Upper lobe of right lung (tissue), 1 donor: ENCODE measurements at places on chromosomes 3 and 15. TPM values are rescaled to one million over a fixed set of nuclear protein-coding genes. Genes with fewer than 3 reads are reported as not detected.
A peak's percentile ranks its signal among the peaks of the same experiment; 100 is the strongest.

DNA sequence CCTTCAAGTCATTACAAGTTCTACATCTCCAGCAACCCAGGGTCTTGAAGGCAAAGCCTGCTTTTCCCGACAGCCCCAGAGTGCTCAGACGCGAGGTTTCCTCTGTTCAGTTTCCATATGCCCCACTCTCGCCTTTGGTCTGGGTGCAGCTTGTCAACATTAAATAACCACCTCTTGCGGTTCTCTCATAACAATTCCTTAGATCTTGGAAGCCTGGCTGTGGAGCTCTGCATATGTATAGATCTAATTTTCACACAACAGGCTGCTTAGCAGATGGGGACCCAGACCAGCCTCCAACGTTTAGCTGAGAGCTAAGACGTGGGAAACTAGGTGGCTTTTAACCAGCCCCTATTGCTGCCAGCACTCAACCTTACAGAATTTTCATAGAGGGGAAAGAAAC is 295.5 kb downstream of the RPLP1 start:
- DNase-seq, result no peak

- no peak for DNase-seq
These were observed 774 bp upstream of the TMCO5A start for GRCh38 chr15:37933666-37934065.

DNA sequence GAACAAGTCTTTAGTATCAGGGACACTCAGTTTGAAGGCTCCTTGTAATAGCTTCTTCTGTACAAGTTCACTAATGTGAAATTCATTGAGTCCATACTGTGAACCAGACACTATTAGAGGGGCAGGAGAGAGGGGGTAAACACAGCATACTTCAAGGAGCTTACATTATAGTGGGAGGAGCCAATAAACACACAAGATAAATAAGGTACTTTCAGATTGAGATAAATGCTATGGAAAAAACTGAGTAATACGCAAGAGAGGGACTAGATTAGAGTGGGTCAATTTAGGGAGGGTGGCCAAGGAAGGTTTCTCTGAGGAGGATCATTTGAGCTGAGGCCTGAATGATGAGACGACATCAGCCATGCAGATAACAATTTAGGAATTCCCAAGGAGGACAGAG is 3.1 kb upstream of the AKAP13 start:
- DNase-seq, result no peak

DNA sequence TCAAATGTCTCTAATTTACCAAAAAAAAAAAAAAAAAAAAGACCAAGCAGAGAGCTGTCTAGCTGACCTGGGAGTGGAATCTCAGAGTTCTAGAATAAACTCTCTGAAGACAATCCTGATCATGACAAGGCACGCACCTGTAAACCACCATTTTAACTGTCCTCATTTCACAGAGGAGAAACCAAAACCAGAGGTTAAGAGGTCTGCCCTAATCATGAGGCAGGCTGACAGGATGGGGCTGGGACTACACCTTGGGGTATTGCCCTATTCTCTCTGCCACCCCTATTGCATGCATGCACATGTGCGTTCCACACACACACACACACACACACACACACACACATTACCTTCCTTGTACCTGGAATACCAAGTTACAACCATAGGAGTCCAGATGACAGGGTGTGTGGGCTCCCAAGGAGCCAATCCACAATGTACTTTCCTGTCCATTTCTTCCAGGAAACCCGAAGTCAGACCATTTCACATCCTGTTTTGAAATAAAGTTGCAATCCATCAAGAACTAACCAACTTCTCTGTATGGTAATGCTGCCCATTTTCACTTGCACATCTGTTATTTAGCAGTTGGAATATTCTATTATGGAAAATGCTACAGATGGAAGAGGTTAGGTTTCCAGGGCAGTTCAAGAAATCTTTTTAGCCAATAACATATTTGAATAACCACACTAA is 34.6 kb downstream of the HSPBAP1 start:
- DNase-seq, result no peak

The IL17RD gene
- total RNA-seq, result 1.1 TPM

DNA sequence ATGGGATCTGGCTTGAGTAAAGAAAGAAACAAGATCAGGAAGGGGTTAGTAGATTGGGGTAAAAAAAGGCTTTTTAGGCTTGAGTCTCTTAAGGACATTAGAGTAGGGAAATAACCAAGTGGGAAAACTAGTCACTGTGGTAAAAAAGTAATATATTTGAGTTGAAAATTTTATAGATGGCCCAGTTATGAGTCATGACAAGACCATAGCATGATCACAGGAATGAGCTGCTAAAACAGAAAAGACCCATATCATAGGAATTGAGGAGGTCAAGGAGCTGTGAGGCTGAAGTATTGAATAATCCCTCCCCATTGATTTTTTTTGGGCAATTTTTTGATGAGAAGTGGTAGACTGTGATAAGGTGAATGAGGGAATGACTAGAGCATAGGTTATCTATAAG is 69.2 kb upstream of the TBC1D5 start:
- DNase-seq, result no peak

GRCh38 chr3:81540787-81541186 is 220.7 kb downstream of the GBE1 start:
- no peak for DNase-seq

DNA sequence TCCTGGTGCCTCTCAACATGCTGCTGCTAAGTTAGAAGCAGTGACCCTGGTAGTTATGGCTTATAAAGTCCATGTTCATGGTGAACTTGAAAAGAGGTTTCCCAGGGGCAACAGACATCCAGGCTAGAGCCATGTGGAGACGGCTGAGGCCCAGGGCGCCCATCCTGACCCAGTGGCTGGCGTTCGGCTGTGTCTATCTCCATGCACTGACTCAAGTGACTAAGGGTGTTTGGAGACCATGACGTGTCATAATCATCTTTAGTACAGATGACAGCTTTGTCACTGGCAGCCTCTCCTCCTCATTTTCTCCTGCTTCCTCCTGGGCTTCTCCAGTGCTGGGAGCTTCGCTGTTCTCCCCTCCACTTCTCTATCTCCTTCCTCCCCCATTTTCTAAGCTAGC is 287.4 kb upstream of the LYSMD4 start:
- DNase-seq, result no peak

GRCh38 chr3:52890735-52891134 is 6.6 kb downstream of the STIMATE start:
- DNase-seq, result no peak

DNA sequence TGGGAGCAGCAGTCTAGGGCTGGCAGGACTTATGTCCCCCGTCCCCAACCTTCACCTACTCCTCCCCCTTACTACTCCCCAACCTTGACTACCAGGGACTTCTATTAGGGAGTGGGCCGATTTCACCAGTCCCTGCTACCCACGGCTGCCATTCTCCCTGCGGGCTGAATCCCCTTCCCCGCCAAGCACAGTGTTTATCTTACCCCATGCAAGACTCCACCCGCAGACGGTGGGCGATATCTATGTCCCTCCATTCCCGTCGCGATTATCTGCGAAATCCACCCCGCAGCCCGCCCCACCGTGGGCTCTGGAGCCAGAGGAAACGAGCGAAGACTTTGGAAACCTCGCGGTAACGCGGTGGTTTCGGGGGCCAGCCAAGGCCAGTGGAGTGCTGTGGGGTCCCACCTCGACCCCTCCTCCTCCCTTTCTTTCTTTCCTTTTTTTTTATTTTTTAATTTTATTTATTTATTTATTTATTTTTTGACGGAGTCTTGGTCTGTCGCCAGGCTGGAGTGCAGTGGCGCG is 4.7 kb downstream of the ISLR2 start:
- no peak for DNase-seq

DNA sequence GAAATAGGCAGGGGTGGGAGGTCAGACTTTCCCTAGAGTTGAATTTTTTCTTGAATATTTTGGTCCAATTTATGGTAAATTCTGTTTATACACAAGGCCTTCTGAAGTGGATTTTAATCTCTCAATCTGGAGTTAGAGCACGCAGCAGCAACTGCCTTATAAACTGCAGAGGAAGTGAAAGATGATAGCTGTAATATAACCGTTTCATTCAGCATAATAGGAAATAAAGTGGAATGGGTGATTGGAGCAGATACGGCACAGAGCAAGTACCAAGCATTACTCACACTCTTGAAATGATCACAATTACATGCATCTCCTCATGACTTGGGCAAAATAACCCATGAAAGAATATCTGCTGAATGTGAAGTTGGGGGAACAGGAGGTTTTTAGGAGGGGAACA is 106.8 kb downstream of the ARRDC4 start:
- DNase-seq, result no peak

DNA sequence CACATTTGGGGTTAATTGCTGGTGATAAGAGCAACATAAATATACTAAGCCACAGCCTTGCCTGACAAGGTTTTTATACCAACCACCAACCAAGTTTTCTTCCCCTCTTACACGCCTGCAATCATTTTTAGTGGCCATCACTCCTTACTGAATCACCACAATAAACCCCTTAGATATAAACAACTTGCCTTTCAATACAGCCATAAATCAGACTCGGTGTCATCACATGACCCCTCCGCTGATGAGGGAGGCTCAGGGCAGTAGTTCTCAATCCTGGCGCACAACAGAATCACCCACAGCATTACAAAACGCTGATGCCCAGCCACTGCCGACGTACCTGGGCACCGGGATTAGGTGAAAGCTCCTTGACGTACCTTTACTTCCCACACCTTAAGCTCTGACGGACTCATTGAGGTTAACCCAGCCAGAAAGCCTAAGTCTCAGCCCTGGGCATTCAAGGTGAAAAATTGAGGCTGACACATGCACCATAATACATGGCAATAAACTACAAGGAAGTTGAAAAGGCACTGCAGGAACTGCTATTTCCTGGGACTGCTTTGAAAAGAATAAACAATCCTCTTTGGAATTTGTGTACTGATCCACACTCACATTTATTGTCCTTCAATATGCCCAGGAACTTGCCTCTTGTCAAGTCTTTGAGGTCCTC is 17.1 kb downstream of the ADCY5 start:
- no peak for DNase-seq

DNA sequence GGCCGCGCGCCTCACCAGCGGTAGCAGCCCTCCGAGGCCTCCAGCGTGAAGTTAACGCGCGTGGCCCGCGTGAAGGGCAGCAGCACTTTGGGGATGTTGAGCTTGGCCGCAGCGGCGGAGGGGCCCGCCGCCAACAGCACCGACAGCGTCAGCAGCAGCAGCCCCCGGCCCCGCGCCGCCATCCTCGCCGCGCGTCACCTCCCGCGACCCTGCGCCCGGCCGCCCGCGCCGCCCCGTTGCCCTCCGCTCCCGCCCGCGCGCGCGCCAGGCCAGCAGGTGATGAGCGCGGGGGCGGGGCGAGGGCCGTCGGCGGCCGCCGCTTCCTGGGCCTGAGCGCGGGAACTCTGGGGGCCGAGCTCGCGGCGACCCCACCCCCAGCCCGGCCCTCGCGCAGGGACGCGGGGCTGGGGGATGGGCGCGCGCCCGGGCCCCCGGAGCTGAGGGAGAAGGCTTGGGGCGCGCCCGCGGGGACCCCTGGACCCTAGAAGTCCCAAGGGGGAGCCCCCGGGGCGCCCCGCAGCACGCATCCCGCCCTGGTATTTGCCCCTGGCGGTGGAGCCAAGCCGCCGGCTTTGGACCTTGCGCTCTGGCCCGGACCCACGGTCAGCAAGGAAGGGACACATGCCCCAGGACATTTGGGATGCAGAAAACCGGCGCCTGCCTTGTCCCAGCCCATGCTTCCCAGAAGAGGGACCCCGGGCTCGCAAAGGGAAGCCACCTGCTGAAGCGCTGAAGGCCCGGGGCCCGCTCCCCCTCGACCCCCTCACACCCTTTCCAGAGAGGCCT is at the start of gene NUP210:
NUP210 (minus strand) TSS at position 278 of the 786 bp plus-strand sequence; CDS start at position 182, 96 bp downstream.
- peak; percentile 82 for DNase-seq

DNA sequence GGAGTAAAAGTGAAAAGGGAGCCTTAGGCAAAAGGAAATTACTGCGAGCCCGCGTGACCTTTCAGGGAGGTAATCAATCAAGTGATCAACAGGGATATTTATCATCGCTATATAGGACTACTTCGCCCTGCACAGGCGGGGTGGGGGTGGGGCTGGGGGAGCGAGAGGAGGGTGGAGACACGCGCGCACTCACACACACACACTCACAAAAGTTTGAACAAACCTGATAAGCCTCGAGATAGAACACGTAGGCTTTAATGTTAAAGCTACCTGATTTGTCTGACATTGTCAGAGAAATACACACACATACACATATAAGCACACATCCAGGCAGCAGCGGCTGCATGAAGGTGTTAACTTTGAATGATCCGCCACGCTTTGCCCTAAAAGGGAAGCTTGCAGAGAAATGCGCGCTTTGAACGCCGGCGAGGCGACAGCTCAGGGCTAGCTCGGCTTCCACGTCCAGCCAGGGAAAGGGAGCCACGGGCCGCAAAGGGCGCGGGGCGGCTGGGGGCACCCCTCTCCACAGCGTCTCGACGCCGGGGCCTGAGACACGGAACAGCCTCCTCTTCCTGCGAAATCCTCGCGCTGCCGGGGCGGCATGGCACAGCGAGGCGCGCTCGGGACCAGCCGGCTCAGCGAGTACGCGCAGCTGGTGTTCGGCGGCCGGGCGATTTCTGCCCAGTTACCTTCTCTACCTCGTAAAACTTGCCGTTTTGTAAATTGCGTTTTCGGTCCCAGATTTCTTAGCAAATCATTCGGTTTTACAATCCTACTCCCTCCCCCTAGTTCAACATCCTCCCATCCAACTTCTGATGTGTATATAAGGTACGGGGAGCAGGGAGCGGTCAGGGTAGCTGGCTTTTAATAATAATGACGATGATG is 4.8 kb upstream of the MECOM start:
- DNase-seq, result peak; percentile 79

The BCHE gene
- total RNA-seq, result 6.8 TPM

The ZIC1 gene
- total RNA-seq, result not detected

DNA sequence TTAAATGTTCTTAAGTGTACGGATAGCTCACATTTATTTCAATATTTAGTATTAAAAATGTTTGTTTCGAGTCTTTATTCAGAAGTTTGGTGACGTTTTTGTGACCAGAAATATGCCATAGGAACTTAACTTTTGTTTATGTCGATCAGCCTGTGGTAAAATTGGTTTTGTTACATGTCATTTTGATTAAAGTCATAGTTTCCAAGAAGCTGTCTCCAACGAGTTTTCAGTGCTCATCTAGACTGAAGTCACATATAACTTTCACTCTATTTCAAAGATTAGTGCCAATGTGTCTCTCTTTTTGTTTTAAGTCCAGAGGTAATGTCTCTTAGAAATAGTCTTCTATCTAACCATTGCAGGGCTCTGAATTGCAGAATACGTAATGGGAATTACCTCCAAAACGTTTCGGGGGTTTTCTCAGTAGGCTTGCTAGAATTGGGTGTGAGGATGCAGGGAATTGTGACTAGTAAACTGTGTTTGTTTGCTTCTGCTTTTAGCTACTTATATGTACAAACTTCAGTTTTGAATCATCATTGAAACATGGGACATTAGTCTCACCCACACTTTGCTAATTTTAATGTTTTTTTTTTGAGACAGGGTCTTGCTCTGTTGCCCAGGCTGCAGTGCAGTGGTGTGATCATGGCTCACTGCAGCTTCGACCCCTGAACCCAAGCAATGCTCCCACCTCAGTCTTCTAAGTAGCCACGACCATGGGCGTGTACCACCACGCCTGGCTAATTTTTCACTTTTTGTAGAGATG is 3.0 kb downstream of the BUB1B start:
- no peak for DNase-seq

GRCh38 chr3:115204475-115204874 is 57.4 kb upstream of the ZBTB20 start:
- no peak for DNase-seq

GRCh38 chr15:95733931-95734330 is 596.6 kb upstream of the NR2F2 start:
- DNase-seq, result no peak
